ENCODE measurements at places on chromosomes 6 and 20.

- DNase-seq: peak; percentile 31
Observed at GRCh38 chr20:47610945-47611250, 109.2 kb downstream of the NCOA3 start.

- no peak for DNase-seq
Observed at GRCh38 chr20:37090407-37090806, 5.4 kb downstream of the RBL1 start.

- no peak for DNase-seq
Observed at GRCh38 chr20:24768201-24768636, 180.8 kb upstream of the CST7 start.

DNA sequence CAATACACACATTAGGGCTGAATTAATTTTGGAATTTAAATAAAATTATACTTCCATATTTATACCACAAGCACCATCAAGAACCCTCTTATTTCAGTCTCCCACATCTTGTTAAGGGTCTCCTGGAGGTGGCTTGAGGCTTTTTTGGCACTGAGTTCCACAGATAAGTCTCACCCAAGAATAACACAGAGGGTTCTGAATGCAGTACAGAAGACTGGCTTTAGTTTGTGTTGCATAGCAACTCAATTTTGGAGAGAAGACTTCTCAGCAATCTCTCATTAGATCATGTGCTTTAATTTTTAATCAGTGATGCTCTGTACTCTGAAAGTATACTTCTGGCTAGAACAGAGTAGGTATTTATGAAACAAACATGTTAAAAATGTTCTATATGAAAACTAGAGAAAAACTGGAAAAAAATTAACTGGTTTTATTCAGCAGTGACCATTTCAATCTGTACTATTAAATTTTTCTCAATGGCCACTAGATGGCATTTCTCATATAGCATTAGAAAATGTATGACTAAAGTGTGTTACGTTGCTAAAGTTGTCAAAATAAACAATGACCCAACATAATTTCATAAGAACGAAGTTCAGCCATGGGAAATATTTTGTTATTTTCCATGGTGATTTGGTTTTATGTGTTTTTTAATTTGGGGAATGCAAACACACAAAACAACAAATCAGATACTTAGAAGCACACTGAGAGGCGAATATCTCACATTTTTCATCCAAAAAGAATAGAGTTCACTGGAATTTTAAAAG lies 32.7 kb upstream of the MAP7 start:
- peak; percentile 13 for DNase-seq

DNA sequence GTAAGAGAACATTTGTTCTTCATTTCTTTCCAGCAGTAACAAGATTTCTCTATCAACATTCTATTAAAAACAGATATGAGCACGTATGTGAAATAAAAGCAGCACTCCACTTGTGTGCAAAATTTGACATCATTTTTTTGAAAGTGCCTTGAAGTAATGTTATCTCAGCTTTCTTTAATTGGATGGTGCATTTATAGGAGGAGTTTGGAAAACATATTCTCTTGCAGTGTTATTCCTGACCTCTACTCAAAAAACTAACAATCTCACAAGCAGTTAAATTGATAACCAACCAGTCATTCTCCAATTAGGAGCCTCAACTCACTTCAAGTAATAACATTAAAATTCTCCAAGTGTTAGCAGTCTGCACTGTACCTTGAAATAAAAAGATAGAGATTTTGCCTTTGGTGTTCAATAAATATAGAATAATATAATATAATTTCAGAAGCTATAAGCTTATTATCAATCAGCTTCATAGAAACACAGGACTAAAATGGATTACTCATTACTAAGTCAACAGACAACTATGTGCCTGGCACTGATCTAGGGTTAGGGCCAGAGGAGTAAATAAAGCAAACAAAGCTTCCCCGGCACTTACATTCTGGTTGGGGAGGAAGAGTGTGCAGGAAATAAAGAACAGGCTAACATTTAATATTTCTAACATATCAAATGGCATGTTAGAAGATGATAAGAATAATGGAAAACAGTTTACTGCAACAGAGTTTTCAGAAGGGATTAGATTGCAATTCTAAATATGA lies 149.0 kb upstream of the SGK1 start:
- no peak for DNase-seq

GRCh38 chr20:46682063-46682821 lies 7.0 kb downstream of the TP53RK start:
- DNase-seq: no peak

- DNase-seq: no peak
Observed at GRCh38 chr6:154895841-154896240, 99.3 kb upstream of the TIAM2 start.

DNA sequence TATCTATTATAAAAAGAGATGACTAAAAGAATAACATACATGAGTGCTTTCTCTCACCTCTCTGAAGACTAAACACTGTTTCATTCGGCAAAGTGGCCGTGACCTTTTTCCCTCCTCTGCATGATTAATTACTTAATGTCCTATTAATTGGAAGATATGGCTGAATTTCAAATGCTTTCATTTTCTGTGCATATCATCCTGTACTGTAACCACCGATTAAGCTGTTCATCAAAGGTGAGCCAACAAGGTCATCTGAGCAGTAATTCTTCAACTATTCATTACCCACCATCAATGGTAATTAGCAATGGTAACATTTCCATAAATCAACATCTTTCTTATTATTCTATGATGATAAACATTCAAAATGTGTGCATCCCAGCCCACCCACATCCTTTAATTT lies 125.2 kb downstream of the PTPRK start:
- DNase-seq: no peak

DNA sequence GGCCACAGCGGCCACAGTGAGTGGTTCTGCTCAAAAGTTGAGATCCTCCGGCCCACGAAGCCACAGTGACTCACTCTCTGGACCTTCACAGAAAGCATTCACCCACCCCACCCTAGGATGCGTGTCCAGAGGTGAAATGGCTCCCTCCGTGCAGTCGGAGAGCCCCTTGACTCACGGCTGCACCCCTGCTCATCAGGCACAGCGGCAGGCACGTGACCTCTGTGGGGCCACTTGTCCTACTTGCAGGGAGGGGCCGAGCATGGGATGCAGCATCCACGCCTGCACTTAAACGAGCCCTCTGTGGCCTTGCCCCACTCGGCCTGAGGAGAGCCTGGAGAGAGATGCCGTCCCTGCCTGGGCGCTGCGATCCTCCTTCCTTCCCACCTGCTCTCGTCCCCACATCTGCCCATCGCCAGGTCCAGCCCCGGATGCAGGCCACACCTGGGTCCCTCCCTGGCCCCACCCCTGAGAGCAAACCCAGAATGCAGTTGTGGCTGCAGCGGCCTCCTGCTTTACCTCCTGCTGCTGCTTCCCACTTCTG lies 28.7 kb downstream of the NTSR1 start:
- no peak for DNase-seq

DNA sequence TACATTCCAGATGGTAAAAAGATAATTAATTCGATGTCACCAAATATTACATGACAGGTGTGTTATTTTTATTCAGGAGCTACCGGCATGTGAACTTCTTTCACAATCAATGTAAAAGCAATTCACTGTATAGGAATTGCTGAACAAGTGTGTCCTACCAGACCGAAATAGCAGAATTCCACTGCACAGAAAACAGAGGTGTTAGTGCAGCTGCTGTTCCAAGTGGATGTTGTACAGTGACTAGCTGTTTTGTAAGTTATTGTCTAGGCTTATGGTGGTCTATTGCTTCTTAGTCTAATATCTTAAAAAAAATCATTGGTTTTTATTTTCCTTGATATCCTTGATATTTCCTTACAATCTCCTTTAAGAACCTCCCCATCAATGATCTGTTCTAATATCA lies 107.4 kb downstream of the COL19A1 start:
- DNase-seq: no peak

DNA sequence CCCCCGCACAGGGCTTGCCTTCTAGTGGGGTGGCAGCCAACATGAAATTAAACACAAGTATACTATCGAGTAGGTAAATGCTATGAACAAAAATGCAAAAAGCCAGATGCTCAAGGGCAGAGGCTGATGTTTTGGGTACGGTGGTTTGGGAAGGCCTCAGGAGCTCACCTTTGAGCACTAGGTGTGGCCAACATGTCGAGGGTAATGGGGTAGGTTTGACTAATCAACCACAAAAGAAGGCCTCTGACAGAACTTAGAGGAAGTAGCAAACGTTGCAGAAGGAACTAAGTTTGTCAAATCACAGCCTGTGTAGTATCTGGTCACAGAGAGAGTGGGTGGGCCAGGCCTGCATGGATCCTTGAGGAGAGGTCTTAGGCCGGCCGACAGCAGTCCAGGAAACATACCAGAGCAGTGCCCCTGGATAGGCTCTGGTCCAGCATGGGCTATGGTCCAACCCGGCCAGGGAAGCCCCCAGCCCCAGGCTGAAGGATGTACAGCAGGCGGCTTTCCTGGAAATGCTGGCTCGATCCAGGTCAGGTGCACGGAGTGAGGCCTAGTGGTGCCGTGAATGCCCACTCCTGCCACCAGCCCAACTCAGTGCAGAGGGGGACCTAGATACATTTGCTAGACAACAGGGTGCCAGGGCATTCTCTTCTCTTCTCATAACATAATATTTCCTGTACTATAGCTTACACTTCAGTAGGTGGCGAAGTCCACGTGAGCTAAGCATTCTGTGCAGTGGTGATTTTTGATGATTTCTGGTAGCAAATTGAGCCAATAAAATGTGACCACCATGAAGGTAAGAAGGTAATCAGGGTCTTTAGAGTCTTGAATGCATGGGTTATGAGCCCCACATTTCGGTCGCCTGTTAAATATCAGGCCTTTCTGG lies 56.3 kb upstream of the CD93 start:
- no peak for DNase-seq

- no peak for DNase-seq
Observed at GRCh38 chr20:44457016-44457415, 18.7 kb upstream of the TTPAL start.

GRCh38 chr6:133740816-133741215 lies 148.1 kb upstream of the TCF21 start:
- no peak for DNase-seq

- no peak for DNase-seq
Observed at GRCh38 chr6:12709556-12710232, 6.9 kb upstream of the PHACTR1 start.

- no peak for DNase-seq
Observed at GRCh38 chr20:8901237-8902025, 167.5 kb upstream of the PLCB4 start.

DNA sequence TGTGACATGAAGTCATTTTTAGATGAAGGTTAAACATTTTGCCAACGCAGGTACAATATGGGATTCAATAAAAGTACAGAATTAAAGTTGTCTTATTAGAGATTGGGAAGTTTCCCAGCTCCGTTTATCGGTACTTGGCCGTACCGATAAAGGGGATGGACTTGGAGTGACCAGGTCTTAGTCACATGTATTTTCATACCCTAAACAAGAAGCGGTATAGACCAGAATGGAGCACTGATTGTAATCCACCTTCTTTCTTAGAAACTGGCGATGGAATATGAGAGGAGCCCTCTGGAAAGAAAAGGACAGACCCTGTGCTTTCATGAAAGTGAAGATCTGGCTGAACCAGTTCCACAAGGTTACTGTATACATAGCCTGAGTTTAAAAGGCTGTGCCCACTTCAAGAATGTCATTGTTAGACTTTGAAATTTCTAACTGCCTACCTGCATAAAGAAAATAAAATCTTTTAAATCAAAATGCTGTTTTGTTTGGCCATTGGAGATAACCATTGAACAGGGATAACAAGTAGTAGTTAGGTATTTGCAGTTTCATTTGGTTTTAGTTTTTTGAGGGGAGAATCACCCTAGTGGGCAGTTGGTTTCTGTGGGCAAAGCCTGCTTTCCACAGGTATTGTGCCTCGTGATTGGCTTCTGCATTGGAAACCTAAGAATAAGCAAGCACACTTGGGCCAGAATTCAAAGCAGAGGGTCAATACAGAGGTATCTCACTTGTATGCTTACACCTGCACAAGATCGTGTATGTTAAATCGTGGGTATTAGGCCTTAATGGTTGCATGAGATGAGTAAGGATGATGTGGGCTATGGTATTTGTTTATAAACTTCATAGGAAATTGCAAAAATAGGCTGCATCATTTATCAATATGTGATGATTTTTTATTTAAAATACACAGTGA lies 11.2 kb upstream of the ZNFX1 start:
- DNase-seq: no peak

- DNase-seq: no peak
Observed at GRCh38 chr20:32731882-32732266, 11.4 kb downstream of the COMMD7 start.

GRCh38 chr20:36435592-36436541 lies 105.5 kb upstream of the MYL9 start:
- peak; percentile 88 for DNase-seq

DNA sequence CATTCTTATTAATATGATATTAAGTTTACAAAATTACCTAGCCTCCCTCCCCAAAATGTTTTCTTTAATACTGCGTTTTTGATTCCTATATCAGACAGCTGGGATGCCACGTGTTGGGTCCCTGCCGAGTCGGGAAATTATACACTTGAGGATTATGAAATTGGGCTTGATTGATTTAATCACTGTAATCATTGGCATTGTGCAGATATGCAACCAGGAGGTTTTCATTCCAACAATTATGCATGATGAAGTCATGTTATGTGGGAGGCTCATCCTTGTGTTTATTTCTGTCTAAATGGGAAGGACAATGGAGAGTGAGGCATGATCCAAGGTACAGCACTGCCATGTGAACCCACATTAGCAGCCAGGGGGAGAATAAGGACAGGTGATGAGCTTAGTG lies 30.6 kb upstream of the RIPOR2 start:
- no peak for DNase-seq

DNA sequence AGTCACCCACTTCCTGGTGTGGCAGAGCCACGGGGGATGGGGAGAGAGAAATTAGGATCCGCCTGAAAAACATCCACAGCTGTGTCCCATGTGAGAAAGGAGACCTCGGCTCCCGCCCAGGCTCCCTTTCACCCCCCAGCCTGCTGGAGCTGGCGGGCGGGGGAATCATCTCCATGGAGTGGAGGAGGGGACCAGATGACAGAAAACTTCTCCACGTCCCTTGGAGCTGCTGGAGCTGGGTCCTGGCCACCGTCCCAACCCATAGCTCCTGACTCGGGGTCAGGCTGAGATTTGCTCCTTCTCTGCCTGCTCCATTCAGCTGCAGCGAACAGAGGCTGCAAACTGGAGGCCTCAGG lies 113.8 kb downstream of the CEBPB start:
- DNase-seq: no peak

DNA sequence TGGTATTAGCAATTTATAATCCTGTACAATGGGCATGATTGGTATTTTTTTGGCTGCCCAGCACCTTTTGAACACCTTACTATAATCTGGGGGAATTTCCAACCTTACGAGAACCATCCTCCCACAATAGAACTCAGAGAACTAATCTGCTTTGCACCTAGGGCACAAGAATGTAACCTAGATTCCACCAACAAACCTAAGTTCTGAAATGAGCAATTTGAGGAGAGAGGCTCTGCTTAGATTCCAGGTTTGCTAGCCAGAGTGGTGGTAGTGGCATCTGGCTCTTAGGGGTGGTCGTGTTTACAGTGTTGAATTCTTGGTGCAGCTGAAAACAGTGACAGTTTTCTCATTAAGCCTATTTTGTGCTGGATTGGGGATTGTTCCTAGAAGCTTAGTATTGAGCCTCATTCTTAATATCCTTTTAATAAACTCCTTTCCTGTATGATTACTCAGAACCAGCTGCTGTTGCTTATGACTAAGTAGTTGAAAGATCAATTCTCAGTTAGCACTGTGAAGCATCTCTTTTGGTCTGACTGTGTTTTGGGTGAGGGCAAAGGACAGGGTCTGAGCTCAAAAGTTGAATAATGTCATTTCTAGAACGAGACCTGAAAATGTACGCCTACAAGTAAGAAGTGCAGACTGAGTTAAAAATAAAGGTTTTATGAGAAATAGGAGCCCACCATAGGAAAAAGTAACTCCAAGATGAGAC lies 385.6 kb downstream of the CDKAL1 start:
- DNase-seq: no peak

- DNase-seq: no peak
Observed at GRCh38 chr6:9087470-9087869, 652.1 kb upstream of the SLC35B3 start.
